ENCODE measurements at places on chromosomes 5 and 9.

GRCh38 chr9:131977109-131977838 lies 102.4 kb downstream of the MED27 start:
- DNase-seq = no peak

GRCh38 chr5:134511796-134512660 lies 13.4 kb upstream of the JADE2 start:
- peak; percentile 38 for DNase-seq

GRCh38 chr5:169494941-169495548 lies 88.5 kb upstream of the SPDL1 start:
- no peak for DNase-seq

DNA sequence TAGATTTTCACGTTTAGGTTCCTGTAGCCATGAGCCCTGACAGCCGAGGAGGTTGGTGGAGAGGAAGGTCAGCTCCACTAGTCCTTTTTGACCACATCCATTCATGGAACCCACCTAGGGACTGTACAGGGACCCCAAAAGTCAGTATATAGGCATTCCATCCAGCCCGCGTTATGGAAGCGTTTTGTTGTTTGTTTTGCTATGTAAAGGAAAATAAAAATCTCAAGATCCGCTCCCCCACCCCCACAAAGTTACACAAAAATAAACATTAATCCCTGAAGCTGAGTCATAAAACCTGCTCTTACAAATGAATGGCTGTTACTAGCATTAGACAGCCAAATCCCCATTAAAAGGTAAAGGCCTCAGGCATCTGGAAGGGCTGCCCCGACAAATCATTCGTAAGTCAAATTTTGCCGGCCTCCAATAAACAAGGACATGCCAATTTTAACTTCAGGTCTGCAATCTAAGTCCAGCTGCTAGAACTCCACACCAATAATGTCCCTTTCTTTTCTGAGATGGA lies 292.9 kb downstream of the MED10 start:
- peak; percentile 27 for DNase-seq

- no peak for DNase-seq
Measured at GRCh38 chr9:80622508-80622907, 1050.7 kb downstream of the TLE4 start.

DNA sequence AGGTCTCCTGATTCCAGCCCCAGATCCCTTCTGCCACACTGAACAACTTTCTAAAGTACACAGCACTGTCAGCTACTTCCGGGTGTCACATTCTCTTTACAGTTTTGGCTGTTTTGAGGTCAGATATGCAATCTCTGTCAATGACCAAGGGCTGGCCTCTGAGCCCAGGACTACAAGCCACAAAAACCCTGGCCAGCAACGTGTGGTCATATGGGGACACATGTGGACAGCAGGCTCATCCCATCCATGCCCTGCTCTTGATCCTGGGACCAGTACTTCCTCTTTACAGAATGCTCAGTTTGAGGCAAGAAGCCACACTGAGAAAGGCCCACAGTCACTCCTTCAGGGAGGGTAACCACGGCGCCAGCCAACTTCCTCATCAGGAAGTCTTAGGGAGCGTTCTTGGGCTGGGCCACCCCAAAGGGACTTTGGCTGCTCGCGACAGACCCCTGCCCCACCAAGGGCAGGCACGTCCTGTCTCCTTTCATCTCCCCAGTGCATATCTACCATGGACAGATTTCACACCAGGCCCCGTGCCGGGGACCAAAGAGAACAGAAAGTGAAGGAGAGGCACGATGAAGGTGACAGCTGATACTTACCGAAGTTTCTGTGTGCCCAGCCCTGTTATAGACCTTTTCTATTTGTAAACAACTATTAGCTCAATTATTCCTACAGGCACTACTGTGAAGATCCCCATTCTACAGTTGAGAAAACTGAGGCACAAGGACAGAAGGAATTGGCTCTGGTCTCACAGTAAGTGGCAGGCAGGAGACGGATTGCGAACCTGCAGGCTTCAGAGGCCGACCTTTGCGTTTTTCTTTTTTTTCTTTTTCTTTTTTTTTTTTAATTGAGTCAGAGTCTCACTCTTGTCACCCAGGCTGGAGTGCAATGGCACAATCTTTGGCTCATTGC lies 37.3 kb downstream of the STK10 start:
- no peak for DNase-seq

DNA sequence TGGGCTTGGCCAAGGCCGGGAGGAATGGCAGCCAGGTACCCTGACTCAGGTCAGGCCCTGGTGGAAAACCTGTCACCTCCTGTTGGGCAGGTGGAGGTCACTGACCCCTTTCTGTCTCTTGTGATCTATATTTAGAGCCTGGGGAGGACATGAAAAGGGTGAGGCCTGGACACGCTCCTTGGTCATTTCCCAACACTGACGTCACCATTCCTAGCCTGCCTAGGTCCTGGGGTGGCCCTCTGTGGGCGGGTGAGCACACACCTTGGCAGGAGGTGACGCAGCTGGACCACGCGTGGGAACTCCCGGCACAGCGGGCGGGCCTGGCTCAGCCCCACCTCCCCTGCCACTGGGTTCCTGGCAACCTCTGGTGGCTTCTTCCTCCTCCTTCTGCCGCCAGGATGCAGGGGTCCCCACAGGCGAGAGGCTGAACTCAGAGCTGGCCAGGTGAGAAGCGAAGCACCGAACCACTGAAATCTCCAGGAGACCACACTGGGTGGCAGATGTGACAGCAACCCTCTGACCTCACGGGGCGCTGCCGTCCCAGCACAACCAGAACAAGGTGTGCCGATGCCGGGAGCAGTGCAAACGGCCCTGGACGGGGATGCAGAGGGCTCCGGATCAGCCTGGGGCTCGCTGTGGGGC lies 6.4 kb upstream of the RALGDS start:
- peak; percentile 95 for DNase-seq

DNA sequence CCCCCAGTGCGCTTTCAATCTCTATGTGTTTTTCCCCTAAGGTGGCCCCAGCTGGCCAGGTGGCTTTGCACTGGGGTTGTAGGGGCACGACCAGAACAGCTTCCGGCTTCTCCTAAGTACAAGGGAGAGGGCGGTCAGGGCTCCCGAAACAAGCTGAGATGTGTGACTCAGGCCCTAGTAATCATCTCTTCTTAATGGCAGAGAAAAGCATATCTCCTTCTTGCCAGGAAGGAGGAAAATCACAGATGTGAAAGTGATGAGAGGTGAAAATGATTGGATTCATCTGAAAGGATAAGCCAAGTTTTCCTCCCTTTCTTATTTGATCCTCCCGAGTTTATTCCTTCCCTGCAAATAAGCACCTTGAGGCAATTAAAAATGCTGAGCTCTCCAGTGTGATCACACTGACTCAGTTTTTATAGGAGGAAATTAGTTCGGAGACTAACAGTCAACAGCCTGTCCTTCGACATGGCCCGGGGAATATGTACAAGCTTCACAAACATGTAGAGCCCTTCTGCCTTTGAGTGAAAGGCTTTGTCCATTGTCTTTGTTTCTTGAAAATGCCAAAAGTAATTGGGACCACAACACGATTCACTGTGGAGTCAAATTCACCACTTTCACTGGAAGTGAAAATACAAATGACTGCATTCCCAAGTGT lies 514.8 kb downstream of the PSAT1 start:
- no peak for DNase-seq

GRCh38 chr5:106094204-106094607 lies 1576.5 kb downstream of the EFNA5 start:
- DNase-seq = peak; percentile 98

DNA sequence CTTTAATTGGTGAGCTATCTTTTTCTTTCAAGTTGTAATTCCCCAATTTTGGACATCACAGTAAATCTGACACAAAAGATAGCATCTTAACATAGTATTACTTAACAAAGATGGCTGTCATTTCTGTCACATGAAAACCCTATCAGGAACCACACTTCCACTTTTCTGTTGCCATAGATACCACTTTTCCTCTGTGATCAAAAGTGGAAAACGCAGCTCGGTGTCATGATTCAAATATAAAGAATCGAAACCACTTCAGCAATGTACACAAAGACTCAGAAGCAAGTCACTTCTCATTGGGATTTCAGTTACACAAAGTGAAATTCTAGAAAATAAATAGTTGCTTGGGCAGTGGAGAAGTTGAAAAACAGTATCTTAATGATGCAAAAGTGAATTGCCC lies 524.9 kb upstream of the ITGA1 start:
- no peak for DNase-seq

- DNase-seq = no peak
Measured at GRCh38 chr9:117035546-117035945, 348.4 kb downstream of the TRIM32 start.
